ENCODE measurements at places on chromosomes 7 and 10.

DNA sequence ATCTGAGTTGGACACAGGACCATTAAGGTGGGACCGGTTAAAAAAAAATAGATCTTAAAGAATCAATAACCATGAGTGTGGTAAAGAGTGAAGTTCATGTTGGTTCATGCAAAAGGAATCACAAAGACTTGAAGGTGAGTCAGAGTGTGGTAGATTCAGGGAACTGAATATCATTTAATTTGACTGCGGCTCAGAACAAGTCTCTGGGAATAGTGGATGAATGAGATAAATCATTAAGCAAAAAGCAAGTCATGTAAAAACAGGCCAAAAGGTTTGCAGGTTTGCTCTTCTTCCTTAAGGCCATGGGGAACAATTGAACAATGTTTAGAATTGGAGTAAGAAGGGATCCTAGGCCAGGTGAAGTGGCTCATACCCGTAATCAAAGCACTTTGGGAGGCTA lies 385.8 kb downstream of the ETV1 start:
- DNase-seq, result no peak

GRCh38 chr10:97921581-97922021 lies 72.0 kb downstream of the GOLGA7B start:
- no peak for DNase-seq

DNA sequence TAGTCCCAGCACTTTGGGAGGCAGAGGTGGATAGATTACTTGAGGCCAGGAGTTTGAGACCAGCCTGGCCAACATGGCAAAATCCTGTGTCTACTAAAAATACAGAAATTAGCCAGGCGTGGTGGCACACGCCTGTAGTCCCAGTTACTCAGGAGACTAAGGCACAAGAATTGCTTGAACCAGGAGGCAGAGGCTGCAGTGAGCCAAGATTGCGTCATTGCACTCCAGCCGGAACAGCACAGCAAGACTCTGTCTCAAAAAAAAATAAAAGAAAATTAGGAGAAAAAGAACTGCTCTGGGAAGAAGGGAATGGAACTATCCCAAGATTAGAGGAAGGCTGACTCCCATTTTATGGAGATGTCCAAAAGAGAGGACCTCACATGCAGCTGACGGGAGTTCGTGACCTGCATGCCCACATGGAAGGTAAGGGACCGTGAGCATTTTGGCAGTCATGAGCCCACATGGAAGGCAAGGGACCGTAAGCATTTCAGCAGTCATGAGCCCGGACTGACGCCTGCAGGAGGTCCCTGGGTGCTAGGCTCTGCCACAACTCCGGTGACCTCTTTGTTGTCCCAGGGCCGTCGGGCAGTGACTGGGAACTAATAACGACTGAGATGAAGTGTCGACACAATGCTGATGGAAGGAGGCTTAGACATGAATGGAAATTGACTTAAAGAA lies 18.6 kb upstream of the GTPBP4 start:
- no peak for DNase-seq

DNA sequence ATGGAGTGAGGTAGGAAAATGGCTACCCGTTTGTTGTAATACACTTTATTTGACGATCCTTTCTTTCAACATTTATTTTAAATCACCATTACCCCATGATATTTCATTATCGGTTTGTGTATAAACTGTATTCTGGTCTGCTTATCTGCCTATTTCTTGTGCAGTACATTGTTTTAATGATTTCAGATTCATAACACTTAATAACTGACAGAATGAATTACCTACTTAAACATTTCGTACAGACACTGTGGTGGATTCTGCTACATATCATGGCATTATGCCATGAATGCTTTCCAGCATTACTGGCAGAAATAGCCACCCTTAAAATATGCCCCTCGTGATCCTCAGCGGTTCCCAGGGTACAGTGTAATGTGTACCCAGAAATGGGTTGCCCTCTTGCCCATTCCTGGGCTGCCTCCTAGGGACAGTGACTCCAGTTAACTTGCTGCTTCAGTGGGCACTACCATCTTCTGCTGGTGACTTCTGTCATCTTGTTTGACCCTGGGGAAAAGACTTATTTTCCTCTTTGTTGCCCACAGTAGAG lies 74.5 kb downstream of the C1GALT1 start:
- no peak for DNase-seq

- no peak for DNase-seq
Measured at GRCh38 chr7:123647106-123647730, 8.4 kb upstream of the LMOD2 start.

DNA sequence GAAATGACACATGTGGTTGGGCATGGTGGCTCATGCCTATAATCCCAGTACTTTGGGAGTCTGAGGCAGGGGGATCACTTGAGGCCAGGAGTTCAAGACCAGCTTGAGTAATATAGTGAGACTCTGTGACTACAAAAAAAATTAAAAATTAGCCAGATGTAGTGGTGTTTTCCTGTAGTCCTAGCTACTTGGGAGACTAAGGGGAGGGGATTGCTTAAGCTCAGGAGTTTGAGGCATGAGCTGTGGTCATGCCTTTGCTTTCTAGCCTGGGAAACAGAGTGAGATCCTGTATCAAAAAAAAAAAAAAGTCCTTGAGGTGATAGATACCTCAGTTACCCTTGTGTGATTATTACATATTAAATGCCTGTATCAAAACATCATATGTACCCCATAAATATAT lies 116.7 kb downstream of the SLC25A40 start:
- DNase-seq, result no peak

- DNase-seq, result no peak
Measured at GRCh38 chr7:57646901-57647246, 196.9 kb downstream of the ZNF716 start.

DNA sequence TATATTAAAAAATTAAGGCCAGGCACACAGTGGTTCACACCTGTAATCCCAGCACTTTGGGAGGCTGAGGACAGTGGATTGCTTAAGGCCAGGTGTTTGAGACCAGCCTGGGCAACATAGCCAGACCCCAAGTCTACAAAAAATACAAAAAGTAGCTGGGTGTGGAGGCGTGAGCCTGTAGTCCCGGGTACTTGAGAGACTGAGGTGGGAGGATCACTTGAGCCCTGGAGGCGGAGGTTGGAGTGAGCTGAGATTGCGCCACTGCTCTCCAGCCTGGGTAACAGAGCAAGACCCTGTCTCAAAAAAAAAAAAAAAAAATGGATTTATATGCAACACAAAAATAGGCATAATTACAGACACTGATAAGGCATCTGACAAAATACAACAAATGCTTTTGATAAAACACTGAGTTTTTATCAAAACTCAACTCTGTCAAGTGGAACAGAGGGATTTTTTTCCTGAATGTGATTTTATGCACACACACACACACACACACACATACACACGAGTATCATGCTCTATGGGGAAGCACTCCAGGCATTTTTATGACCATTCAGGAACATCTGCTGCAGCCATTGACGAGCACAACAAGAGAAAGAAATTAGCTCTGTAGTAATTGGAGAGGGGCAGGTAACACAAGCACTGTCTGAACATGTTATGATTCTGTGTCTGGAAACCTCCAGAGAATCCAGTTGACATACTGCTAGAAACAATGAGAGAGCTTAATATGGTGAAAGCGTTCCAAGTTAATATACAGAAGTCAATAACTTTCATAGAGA lies 193.1 kb downstream of the WDR37 start:
- DNase-seq, result no peak

GRCh38 chr10:96390460-96390864 lies 31.7 kb upstream of the OPALIN start:
- DNase-seq, result no peak

DNA sequence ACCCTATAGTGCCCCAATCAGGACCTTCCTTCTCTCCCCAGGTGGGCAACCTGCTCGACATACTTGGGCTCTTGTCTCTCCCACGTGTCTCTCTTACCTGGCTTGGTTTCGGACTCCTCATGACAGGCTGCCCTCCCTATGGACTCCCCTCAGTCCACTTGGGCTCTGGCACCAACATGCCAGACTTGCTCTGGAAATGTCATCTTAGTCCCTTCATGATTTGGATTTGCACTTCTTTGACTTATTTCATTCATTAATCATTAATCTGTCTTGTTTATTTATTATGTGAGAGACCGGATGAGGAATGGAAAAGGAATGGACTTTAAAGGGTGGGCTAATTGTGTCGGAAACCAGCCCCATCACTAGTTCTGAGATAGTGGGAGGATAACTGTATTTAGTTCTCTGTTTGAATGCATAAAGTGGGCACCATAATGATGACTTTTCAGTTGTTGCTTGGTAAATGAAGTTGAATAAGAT lies 108.0 kb downstream of the SND1 start:
- no peak for DNase-seq

- DNase-seq, result no peak
Measured at GRCh38 chr10:22103701-22104470, 100.4 kb upstream of the DNAJC1 start.

GRCh38 chr10:120508393-120508792 lies 51.4 kb downstream of the PLPP4 start:
- DNase-seq, result no peak

GRCh38 chr7:104175361-104175984 lies 32.3 kb downstream of the ORC5 start:
- DNase-seq, result no peak

- no peak for DNase-seq
Measured at GRCh38 chr7:150820148-150820547, 19.6 kb downstream of the TMEM176A start.

GRCh38 chr10:69466158-69466490 lies 14.9 kb downstream of the TSPAN15 start:
- DNase-seq, result no peak

- no peak for DNase-seq
Measured at GRCh38 chr10:95394161-95394880, 103.5 kb upstream of the PDLIM1 start.

GRCh38 chr7:18400726-18401125 lies 94.8 kb upstream of the HDAC9 start:
- DNase-seq, result no peak

GRCh38 chr7:122304319-122304975 lies at the start of gene FEZF1:
FEZF1 (minus strand) TSS chr7:122304750; CDS start chr7:122304437, 313 bp downstream.
- DNase-seq, result no peak

DNA sequence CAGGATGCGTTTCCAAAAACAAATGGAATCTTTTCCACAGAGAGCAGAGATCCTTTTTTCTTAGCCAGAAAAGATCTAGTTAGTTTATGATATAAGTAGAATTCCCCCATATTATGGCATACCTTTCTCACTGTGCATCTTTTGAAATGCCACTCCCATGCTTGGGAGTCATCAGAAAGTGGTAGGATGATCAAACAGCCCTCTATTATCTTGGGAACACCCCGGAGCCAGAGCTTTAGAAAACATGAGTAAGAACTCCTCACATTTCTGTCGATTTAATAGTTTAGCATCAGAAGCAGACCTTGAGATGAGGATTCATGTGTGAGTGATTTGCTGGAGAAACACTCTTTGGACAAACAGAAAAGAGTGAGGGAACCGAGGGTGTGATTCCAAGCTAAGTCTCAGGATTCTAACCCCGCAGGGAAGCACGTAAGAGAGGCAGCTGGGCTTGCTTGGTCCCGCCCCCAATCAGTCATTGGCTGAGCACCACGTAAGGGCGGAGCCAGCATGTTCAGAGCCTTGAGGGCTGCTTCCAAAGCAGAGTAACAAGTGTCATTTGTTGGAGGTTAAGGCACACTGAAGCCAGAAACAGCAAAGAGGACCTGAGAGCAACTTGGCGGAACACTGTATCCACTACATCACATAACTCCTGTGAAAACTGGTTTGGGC lies 43.7 kb upstream of the NXPH1 start:
- DNase-seq, result no peak

- no peak for DNase-seq
Measured at GRCh38 chr10:85105614-85106255, 777.3 kb downstream of the CCSER2 start.

DNA sequence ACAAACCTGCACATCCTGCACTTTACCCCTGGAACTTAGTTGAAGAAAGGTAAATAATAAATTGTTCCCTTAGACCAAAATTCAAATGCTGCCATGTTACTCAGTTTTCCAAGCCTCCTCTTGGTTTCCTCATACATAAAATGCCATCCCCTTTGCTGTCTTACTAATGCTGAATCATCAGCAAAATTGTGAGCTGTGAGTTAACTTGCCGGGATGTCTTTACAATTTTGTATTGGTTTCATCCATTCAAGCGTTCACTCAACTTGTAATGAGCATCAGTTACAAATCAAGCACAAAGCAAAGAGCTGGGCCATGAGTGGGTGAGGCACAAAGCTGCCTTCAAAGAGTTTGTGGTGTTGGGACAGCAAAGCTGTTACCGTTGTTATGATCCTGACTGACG lies 395.8 kb upstream of the ZMIZ1 start:
- no peak for DNase-seq

DNA sequence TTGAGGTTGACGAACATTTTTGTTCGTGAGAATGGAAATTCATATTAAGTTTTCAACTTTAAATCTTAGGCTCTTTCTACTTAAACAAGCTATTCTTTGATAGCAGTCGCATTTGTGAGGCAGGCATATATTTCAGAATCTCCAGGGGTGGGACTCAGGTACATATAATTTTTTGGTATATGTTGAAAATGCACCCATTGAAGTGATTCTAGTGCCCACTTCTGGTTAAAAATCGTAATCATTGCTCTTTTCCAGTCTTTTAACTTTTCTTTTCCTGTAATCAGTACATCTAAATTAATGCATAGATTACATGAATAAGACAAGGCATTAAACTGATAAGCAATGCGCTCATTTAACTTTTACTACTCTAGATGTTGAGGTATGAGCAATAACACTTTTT lies 67.8 kb downstream of the ZNRF2 start:
- DNase-seq, result no peak

GRCh38 chr7:45052011-45052410 lies 36.8 kb downstream of the NACAD start:
- no peak for DNase-seq

DNA sequence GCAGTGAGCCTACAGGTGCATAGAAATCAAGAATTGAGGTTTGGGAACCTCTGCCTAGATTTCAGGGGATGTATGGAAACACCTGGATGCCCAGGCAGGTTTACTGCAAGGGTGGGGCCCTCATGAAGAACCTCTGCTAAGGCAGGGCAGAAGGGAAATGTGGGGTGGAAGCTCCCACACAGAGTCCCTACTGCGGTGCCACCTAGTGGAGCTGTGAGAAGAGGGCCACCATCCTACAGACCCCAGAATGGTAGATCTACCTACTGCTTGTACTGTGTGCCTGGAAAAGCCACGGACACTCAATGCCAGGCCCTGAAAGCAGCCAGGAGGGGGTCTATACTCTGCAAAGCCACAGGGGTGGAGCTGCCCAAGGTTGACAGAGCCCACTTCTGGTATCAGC lies 533.5 kb downstream of the GPAM start:
- DNase-seq, result no peak

DNA sequence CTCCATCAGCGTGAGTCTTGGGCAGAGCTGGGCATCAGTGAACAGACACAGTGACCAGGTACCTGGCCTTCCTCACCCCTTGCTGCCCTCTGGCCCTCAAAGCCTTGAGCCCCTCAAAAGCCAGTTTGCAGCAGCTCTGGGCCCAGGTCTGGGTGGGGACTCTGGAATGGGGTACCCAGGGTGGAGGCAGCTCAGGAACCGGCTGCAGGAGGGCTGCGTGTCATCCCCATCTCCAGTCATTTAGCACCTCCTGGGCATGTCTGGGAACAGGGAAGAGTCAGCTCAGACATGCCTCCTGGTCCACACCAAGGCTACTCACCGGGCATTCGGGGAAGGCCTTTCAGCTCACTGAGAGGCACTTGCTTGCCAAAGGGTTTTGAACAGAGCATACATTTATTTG lies 503.3 kb downstream of the TCERG1L start:
- DNase-seq, result peak; percentile 19

- DNase-seq, result no peak
Measured at GRCh38 chr7:14483663-14484062, 418.9 kb downstream of the DGKB start.
